Neural crest cell (in vitro differentiated cells): ENCODE measurements at places on chromosomes 16 and 17. TPM values are rescaled to one million over a fixed set of nuclear protein-coding genes. Genes with fewer than 3 reads are reported as not detected.

The NPIPA7 gene
- 6.4 and 6.6 TPM in 2 replicates for total RNA-seq

The NGFR gene
- 322 and 334 TPM in 2 replicates for total RNA-seq

The NKD1 gene
- total RNA-seq = 49.8 and 54.7 TPM in 2 replicates

The GAS7 gene
- 72.7 and 84.8 TPM in 2 replicates for total RNA-seq

GRCh38 chr17:40659911-40660310 is 5.1 kb downstream of the KRT222 start:
- H3K27me3 ChIP-seq = peaks cover 21% of the 10 kb centered on the region
- peaks cover 3% of the 10 kb centered on the region for H3K4me1 ChIP-seq
- no peak overlapping the region for H3K4me3 ChIP-seq
- no peak overlapping the region for H3K27ac ChIP-seq
- no peak for DNase-seq
- no peaks in the 10 kb centered on the region for H3K36me3 ChIP-seq

DNA sequence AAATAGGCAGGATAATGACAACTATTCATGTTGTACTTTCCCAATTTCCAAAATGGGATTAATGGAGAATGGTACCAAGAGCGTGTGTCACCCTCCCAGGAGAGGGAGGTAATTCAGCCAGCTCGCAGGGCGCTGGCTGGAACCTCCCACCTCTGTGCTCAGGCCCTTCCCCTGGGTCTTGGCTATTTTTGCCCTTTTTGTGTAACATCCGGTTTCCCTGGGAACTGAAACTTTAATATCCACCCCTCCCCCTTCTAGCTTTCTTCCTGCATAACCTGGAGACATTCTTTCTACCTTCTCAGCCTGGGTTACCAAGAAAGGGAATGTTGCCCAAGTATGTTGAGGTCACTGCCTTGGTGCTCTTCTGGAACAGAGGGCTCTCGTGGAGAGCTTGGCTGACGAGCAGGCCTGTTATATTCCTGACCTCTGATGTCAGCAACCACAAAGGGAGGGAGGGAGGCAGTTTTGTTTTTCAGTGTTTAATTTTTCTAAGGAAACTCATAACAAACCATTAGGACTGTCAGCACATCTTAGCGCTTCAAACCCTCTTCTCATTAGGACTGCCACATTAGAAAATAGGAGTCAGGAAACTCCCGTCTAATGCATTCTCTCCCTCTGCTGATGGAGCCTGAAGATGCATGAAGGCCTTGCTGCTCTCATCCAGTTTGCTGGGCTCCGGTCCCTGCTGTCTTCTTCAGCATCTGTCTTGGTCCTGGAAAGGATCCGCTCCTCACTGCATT is 25.6 kb downstream of the ITGB3 start:
- DNase-seq = no peak
- H3K27ac ChIP-seq = peak overlapping the region; percentile 97
- no peaks in the 10 kb centered on the region for H3K36me3 ChIP-seq
- peak overlapping the region; percentile 2 for H3K4me3 ChIP-seq
- H3K4me1 ChIP-seq = peaks cover 52% of the 10 kb centered on the region
- H3K27me3 ChIP-seq = peaks cover 3% of the 10 kb centered on the region

DNA sequence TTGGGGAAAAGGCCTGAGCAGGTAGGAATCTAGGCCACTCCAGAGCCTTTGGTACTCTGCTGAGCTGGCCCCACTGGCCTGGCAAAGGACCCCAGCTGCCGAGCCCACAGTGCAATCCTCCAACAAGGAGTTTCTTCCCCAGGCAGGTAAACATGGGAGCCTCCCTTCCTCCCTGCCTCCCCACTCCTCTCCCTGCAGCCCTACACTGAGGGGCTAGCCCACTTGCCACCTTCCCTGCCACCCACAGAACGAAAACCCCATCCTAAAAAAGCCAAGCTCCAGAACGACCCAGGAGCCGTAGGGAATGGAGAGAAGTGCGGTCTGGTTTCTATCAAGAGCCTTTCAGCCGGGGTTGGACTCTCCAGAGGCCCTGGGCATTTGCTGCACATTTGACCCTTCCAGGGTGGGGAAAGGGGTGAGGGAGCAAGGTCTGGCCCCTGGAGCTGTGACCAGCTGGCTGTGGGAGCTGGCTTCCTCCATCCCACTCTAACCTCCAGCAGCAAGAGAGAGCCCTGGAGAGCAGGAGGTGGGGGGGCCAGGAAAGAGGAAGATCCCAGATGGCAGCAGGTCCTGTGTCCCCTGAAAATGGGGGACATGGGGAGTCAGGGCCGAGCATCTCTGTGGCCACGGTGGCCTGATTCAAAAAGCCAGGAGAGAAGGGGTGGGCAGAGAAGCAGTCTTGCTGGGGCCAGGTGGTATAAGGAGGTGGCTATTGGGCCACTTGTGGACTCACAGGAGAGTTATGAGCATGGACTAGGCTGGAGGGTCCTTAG is 1.3 kb downstream of the HID1 start:
- H3K4me3 ChIP-seq = peak overlapping the region; percentile 74
- H3K4me1 ChIP-seq = peaks cover 5% of the 10 kb centered on the region
- H3K27ac ChIP-seq = no peak overlapping the region
- peaks cover 52% of the 10 kb centered on the region for H3K27me3 ChIP-seq
- no peaks in the 10 kb centered on the region for H3K36me3 ChIP-seq

DNA sequence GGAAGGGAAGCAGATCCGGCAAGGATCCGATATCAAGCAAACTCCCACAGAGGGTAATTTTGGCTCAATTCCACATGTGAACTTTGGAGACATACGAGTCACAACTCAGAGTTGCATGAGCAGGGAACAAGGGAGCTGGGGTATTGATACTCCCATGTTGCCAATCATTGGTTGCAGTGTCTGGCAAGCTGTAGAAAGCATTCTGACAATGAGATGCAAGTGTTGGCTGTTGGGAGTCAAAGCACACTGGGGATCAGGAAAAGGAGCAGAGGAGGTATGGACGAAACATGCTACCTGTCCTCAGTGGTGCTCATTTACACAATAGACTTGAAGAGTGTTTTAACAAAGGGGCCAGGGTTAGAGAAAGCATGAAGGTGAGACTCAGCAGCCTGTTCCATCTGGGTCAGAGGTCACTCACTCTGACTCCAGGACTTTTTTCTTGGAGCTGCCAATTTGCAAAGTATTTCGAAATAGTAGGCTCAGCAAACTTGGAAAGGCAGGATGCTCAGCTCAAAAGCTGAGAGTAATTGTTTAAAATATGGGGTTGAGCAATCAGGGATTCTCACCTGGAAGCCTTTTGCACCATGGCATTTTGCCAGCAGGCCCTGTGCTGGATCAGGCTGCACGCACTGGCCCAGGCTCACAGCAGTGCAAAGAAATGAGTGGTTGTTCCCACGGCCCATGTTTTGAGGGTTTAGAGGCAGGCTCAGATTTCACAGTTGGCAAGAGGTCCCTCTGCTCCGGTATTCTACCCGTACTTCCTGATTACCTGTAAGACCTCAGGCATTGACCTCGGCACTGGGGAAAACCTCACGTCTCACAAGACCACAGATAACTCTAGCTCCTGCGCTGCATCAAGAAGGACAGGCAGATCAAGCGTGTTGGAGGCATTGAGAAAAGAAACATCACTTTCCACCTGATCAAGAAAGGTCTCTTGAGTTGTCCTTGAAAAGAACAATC is 17.6 kb upstream of the NKD1 start:
- no peaks in the 10 kb centered on the region for H3K27me3 ChIP-seq
- DNase-seq = no peak
- no peak overlapping the region for H3K4me3 ChIP-seq
- H3K27ac ChIP-seq = peak overlapping the region; percentile 47
- H3K4me1 ChIP-seq = peaks cover 5% of the 10 kb centered on the region

GRCh38 chr17:47720754-47721533 is 12.1 kb upstream of the TBX21 start:
- H3K36me3 ChIP-seq = no peaks in the 10 kb centered on the region
- no peak overlapping the region for H3K27ac ChIP-seq
- no peak overlapping the region for H3K4me3 ChIP-seq
- no peaks in the 10 kb centered on the region for H3K4me1 ChIP-seq
- DNase-seq = no peak
